Lung microvascular endothelial cell (primary cell): ENCODE measurements at places on chromosomes 16 and 17.

GRCh38 chr17:74031316-74032090 is 172.0 kb upstream of the RPL38 start:
- no peak for DNase-seq

- DNase-seq, result peak; percentile 36
Observed at GRCh38 chr16:54928411-54929089, 2.1 kb upstream of the IRX5 start.

DNA sequence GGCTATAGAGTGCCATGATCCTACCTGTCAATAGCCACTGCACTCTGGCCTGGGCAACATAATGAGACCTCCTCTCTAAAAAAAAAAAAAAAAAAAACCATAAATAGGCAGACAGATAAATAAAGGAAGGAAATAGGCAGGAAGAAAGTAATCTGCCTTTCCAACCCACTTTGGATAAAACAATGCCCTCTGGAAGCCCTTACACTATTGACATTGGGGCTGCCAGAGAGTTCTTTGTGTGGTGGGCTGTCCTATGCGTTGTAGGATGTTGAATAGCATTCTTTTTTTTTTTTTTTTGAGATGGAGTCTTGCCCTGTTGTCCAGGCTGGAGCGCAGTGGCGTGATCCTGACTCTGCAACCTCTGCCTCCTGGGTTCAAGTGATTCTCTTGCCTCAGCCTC is 7.2 kb upstream of the RFWD3 start:
- no peak for DNase-seq

GRCh38 chr16:27332105-27332504 is 18.3 kb downstream of the IL4R start:
- DNase-seq, result no peak

- no peak for DNase-seq
Observed at GRCh38 chr17:37214416-37214815, 161.4 kb upstream of the C17orf78 start.

GRCh38 chr17:82592767-82593589 is 55.3 kb downstream of the WDR45B start:
- DNase-seq, result peak; percentile 70

DNA sequence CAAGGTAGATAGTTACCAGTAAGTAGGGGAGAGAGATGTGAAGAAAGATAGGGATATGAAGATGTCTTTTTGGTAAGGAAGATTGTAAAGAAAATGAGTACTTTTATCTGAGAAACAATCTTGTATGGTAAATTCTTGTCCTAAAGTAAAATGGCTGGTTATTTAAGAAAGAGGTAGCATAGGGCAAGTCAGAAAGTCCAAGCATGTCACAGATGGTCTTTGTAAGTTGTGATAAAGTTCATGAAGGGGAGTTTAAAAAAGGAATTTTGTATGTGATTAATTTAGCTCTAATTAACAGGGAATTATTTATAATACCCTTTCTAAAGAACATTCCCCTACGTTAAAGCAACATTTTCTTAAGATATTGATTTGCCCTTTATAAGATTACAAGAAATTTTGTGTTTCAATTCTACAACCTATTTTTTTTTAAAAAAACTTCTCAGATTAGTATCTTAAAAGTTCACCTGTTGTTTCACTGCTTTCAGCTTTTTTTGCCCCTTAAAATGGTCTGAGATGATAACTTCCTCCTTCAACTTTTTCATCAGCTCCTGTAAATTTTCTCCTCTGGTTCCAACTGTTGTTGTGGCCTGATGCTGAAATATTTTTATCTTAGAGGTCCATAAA is 16.2 kb upstream of the CPHXL start:
- no peak for DNase-seq

GRCh38 chr17:57674894-57675293 is 70.2 kb downstream of the CCDC182 start:
- no peak for DNase-seq

- DNase-seq, result no peak
Observed at GRCh38 chr17:68819465-68819864, 135.7 kb downstream of the ABCA8 start.

GRCh38 chr17:71071041-71071440 is 901.7 kb downstream of the KCNJ2 start:
- DNase-seq, result no peak

GRCh38 chr16:89880477-89881367 is 7.3 kb downstream of the TCF25 start:
- no peak for DNase-seq

DNA sequence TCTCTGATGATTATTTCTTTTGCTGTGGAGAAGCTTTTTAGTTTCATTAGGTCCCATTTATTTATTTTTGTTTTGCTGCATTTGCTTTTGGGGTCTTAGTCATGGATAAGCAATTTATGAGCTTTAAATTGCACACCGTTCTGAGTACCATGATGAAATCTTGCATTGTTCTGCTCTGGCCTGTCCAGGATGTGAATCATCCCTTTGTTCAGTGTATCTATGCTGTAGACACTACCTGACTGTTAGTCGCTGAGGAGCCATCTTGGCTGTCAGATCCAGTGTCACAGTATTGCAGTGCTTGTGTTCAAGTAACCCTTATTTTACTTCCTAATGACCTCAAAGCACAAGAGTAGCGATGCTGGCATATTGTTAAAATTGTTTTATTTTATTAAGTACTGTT is 218.0 kb upstream of the CNTNAP4 start:
- DNase-seq, result no peak

DNA sequence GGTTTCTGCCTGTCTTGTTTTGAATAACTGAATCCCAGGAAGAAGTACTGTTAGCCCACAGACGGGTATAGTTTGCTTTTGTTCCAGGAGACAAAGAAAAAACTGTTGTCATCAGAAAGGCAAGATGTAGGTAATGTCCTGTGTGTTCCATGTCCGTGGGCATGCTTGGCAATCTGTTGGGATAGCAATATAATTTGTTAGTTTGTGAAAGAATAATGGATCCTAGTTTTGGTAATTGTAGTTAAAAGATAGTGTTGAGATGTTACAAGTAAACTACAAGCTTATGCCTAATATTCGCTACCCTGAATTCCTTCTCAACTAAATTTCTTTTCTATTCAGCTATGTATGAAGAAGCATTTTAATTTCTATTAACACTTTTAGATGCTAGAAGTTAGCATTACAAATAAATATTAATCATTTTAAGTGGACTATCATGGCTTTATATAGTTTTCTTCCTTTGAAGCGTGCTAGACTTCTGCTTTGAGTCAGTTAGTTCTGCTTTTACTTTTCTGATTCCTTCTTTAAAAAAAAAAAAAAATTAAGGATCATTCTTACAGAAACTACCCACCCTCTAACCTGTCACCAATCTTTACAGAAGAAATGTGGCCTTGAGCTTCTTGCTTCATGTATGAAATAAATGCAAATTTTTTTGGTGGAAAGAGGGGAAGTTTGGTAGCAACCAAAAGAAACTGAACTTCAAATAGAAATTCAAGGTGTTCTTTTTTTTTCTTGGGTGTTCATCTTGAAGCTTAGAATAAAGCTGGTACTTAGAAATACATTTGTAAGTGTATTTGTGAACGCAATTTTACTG is 2.4 kb downstream of the EVI2A start:
- DNase-seq, result no peak

DNA sequence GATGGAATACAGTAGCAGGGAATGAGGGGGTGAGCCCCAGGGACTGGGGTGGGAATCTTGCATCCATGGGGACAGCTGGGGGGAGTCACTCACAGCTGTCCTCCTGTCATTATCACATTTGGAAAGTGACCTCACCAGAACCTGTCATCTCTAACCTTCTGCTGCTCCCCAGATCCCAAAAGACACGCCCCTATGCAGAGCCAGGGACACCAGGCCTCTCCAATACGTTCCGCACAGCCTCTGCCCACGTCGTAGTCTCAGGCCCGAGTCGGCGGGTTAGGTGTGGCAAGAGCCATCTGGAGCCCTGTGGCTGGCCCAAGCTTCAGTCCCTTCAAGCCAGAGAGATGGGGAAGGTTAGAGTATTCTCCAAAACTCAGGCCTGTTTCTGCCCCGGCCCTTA is 214.3 kb downstream of the ENGASE start:
- no peak for DNase-seq
